ENCODE measurements at places on chromosomes 7 and 10.

DNA sequence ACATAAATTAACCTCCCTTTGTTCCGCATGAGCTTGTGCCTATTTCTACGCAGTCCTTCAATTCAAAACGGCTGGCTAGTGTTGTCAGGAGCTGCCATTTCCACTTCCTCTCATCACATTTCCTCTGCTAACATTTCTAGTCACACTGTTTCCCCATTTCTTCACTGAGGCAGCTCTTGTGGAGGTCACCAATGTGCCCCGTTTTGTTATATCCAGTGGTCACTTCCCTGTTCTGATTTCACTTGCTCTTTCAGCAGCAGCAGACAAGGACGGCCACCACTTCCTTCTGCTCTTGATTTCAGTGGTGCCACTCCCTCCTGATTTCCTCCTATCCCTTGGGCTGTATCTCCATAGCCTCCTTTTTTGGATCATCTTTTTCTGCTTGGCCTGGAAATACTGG, 64.8 kb upstream of the SEC61G start:
- no peak for DNase-seq

- DNase-seq = no peak
Observed at GRCh38 chr7:141071260-141071854, 2.5 kb upstream of the TMEM178B start.

- DNase-seq = no peak
Observed at GRCh38 chr7:51455513-51455912, 138.9 kb upstream of the COBL start.

DNA sequence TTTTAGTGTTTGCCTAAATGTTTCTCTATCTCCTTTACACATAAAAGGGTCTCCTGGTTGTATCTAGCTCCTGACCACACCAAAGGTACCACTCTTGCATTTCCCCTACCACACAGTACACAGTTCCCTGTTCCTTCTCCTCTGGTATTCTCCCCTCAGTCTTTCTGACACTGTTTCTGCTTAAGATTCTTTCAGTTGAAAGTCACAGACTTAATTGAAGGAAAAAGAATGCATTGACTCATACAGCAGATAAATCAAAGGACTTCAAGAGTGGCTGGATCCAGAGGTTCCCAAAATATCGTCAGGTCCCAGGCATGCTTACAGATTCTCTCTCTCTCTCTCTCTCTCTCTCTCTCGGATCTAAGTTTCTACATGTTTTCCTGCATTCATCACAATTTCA, 185.6 kb upstream of the LRGUK start:
- DNase-seq = no peak

DNA sequence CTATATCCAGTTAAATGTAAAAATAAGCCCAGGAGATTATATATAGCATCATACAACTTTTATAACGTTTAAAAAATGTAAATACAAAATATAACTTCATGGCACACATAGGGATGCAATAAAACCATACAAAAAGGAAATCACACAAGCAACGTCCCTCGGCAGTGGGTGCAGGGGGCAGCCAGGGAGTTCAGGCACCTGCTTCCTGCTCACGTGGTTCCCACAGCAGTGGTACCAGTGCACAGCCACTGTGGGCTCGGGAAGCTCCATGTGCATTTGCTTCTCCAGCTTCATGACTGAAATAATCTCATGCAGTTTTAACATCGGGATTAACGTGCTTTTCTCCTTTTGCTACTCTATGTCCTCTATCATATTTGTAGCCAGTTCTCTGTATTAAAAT, 255.5 kb upstream of the CXCL12 start:
- DNase-seq = no peak

DNA sequence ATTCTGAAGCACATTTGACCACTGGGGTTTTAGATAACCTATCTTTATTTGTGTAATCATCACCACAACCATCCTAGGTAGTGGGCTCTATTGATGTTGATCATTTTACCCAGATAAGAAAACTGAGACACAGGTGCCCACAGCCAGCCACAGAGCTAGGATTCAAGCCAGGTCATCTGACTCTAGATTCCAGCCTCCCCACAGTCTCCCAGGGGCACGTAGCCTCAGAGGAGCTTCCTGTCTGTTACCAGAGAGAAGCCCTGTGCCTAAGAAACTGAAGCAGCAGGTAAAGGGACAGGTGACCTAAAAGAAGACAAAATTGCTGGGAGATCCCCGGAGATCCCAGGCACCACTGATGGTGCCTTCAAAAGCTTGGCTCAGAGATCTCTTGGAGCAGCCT, 55.8 kb downstream of the ALOX5 start:
- no peak for DNase-seq

DNA sequence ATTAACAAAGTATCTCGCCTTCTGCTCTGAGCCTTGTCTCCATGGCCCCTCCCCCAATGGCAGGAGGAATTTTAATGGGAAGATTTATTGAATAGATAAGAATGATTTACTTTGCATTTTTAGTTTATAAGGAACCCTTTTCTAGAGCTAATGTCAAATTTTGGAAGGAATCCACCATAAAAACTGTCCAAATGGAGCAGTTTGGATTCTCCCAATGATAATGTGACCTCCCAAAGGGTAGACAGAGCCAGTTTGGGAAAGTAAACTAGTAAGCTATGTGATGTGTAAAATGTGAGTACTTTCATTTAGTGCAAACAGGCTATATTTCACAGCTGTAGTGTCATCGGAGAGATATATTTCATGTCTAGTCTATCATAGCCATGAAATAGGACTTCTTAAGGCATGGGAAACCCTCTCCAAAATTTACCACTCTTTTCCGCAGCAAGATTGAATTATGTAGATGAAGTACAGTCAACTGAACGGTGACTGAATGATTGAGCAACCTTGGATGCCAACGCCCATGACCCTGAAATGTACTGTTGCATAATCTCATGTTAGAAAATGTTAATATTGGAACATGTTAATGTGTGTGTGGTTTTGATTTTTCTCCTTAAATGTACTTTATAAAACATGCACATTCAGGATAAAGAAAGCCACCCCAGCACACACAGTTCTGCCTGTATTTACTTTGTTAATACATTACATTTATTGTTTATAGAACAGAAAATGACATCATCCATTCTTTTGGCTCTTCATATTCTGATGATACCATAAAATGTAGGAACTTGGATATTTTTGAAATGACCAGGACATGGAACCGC, 140.6 kb downstream of the NRP1 start:
- DNase-seq = no peak

DNA sequence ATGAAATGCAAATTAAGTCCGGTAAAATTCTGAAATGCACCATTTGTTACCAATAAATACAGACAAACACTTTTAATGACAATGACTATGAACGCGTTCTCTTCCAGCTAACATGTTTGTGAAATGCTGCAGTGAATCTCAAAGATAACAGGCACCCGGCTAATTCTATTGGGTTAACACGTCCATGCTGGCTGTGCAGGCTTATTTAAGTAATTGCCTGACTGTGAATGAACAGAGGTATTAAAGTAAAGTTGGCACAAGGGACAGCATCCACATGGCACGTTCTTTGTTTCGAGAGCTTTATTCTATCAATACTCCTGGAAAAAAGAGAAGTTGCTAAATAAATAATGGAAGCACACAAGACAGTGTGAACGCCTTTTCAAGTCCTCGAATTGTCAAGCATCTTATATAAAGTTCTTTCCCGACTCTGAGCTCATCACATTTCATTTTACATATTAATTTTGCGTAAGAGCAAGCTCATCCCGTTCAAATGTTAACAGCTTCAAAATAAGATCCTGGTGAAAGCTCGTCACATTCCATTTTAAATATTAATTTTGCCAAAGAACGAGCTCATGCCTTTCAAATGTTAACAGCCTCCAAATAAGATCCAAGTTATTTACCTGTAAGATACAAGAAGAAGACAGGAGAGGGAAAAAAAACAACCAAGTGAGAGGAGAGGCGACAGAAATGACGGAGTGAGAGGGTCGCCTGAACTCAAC, 111.3 kb upstream of the RHEB start:
- no peak for DNase-seq

- DNase-seq = peak; percentile 10
Observed at GRCh38 chr10:27504808-27505460, 830 bp downstream of the RAB18 start.

DNA sequence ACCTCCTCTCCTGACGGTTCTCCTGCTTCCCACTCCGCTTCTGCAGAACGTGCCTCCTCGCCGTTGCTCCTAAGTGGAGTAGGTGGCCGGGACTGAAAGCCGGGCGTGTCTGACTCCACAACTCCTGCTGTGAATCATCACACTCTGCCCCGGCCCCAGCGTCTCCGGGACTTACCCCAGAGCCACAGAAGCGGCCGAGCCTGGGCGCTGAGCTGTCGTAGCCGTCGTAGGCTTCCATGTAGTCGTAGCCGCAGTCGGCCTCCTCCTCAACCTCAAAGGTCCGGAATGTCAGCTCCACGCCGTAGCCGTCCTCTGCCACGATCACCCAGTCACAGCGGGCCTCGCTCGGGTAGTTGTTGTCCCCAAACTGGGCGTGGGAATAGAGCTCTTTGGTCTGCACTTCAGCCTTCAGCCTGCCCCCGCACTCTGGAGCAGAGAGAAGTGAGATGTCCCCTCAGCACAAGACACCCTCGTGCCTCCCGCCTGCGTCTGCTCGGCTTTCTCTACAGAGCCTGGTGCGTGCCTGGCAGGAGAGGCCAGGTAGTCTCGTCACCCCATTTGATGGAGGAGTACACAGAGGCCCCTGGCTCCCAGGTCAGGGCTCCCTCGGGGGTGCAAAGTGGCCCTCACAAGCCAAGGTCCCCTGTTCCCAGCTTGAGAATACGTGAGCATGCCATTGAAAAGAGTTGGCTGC, 11.2 kb upstream of the OPALIN start:
- DNase-seq = no peak

DNA sequence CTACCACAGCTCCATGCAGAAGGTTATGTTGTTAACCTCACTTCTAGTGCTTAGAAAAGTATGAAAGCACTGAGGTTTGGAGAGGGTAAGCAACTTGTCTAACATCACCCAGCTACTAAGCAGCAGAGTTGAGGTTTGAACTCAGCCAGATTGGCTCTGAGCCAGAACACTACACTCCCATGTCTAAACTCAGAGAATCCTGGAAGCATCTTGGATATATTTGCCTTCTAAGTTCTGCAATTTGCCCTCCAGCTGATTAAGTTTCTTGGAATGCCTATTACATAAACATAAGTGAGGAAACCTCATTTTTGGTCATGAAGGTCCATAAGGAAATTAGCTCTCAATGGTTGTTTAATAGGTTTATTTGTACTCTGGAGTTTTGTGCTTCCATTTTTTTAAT, 78.1 kb upstream of the PHYHIPL start:
- DNase-seq = no peak

DNA sequence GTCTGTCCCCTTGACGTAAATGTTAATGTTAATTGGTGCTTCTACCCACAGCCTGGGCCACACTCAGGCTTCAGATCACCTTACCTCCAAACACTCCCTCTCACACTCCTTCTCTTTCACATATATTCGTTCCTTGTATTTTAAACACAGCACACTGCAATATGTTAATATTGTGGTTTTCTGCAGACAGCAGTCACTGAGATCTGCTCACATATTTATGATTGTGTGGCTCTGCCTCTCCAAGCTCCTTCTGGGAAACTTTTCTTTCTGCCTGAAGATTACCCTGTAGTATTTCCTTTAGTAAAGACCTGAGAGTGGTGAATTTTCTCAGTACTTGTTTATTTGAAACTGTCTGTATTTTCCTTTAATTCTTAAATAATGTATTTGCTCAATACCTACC, 104.7 kb downstream of the VWC2 start:
- no peak for DNase-seq

DNA sequence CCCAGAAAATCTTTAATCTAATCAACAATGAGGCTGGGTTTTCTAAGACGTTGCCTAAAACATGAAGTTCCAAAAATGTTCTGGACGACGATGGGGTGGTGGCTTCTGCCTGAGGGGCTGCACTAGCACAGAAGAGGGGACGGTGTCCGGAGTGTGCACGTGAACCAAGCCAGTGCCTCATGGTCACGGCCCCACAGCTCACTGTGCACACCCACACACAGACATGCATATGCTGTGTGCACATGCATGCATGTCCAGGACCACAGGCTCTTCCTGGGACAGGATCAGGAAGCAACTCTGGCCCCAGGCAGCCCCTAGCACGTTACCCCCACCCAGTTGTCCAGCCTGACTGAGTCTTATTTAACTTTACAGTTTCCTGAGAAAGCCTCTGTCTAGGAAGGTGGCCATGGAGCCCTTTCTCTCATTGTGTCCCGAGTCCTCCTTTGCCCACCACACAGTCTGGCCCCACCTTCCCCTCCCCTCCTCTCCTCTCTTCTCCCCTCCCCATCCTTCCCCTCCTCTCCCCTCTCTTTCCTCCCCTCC, 100.8 kb downstream of the DNAJB6 start:
- no peak for DNase-seq

DNA sequence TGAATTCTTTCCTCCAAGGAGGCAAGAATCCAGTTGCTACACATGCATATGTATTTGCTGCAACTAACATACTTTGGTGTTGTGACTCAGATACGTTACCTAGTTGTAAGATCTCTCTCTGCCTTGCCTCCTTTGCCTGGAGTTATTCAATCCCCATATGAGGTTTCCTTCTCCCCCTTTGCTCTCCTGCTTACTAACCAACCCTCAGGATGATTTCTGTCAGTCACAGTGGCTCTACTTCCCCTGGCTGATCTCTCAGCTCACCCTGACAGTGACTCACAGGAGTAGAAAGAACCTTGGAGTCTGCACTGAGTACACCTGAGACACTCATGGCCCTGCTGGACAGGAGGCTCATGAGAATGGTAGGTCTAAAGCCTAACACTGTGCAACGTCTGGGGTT, 92.0 kb downstream of the TMEM106B start:
- no peak for DNase-seq

- DNase-seq = peak; percentile 10
Observed at GRCh38 chr7:158325530-158326381, 261.9 kb downstream of the PTPRN2 start.

- DNase-seq = no peak
Observed at GRCh38 chr7:36490419-36490830, 100.8 kb downstream of the ANLN start.

DNA sequence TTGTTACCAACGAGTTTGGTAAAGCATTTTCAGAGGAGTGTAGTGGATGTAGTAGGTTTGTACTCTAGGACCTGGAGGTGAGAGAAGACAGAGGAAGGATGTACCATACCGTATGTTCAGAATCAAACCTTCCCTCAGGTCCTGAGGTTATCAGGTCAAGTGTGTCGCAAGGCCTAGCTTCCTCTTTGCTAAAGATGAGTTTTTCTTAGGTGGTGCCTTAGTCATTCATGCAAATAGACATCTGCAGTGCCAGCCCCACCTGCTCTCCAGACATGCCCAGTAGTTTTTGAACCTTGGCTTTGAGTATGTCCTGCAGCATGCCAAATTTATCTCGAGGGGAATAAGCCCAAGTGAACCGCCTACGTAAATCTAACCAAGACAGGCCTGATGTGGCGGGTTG, 71.3 kb downstream of the HDAC9 start:
- no peak for DNase-seq

- DNase-seq = no peak
Observed at GRCh38 chr10:98172495-98172894, 38.0 kb downstream of the R3HCC1L start.
